ENCODE measurements at places on chromosomes 3 and 15. TPM values are rescaled to one million over a fixed set of nuclear protein-coding genes. Genes with fewer than 3 reads are reported as not detected.

DNA sequence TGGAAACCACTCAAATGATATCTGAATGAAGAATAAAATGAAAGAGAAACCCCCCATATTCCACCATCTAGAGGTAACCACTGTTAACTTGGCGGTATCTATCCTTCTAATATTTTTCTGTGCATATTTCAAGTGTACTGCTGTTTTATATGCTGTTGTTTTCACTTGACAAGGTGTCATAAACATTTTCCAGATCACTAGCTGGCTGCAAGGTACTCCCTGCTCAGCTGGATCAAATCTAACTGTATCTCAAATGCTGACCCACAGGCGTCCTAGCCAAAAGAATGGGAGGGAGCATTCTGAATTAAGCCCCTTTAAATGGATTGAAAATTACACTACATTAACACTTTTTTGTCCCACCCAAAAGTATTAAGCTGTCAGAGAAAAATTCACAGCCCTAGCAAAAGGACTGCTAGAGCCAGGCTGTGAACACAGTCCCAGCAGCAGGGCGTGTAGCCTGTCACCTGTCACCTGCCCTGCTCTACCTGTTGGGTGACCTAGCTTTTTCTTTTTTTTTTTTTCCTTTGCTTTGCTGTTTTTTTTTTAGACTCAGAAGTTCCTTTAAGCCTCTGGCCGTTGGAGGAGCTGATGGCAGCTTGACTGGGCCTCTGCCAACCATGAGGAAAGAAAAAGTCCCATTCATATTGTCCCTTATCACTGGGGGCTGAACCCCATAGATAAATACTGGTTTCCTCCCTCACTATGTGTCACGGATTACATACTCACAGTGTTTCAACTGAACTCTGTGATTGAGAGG lies 93.7 kb upstream of the TSC22D2 start:
- DNase-seq, result no peak

DNA sequence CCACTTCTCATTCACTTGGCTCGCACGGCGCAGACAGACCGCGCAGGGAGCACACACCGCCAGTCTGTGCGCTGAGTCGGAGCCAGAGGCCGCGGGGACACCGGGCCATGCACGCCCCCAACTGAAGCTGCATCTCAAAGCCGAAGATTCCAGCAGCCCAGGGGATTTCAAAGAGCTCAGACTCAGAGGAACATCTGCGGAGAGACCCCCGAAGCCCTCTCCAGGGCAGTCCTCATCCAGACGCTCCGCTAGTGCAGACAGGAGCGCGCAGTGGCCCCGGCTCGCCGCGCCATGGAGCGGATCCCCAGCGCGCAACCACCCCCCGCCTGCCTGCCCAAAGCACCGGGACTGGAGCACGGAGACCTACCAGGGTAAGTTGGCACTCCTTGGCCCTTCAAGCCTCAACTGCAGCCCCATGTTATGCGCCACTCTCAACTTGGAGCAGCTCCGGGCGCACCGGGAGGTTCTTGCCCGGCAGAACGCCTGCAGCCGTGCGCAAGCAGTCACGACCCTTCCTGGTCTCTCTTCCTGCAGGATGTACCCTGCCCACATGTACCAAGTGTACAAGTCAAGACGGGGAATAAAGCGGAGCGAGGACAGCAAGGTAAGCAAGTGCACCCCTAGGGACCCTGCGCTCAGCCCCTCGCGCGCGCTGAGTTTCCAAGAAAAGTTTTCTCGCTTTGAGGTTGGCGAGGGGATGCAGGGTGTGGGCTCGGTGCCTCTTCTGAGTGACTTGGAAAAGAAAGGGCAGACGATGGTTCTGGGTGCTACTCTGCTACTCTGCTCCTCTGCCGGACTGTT lies at the start of gene BHLHE40:
Gene BHLHE40 (plus strand): TSS at position 10 of the 801 bp plus-strand sequence. CDS start 282 bp downstream, at position 292.
- DNase-seq, result no peak

DNA sequence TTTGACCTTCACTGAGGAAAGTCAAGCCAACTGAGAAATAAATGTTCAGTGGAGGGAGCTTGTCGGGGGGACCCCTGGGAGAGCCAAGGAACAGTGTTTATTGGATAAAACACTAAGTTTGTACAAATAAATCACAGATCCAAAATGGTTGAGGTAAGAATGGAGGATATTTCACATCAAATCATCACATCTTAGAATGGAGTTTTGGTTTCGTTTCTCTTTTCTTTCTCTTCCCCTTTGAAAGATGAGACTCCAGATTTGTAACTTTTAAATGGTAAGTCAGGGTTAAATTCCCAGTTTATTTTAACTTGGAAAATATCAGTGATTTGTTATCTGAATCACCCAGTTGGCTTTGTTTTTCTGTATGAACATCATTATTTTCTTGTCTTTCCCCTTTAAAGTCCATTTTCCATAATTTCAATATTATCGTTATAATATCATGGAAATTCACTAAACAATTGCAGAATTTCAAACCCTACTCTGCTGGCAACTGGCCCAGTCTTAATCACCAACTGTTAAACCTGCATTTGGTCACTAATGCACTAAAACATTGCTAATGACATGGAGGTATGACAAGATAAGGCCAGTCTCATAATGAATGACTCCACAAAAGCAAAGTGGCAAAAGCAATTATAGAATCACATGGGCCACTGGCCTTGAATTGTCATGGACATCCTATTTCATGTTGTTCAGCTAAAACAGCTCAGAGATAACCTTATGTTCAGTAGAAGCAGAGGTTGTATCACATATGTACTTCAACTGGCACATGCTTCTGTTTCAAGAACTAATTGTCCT lies 295.1 kb downstream of the SHOX2 start:
- no peak for DNase-seq

GRCh38 chr3:159789742-159790635 lies 198.6 kb upstream of the IL12A start:
- DNase-seq, result no peak

DNA sequence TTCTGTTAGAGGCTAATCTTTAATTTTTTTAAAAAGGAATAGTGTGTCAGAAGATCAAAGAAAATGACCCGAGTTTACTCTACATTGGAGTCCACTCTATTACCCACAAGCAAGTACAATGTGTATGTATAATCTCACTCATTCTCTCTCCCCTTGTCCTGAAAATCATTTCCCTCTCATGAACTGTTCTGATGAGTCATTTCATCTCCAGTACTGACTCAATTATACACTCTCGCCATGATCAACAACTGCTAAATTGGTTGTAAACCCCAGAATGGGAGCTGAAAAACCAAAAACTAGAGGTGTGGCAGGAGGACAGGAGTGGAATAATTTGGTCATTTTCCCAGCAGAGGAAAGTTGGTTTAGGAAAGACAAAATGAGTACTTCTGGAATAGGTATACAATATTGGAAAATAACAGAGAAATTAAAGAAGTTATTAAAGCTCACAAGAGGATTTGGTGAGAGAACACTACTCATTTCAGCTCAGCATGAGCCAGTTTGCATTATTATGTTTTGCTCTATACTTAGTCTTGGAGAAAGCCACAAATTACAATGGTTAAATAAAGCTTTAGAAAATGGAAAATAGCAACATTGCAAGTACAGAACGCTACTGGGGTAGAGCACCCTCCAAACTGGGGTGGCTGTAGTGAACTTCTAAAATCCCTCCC lies 144.3 kb upstream of the PFN2 start:
- DNase-seq, result no peak

DNA sequence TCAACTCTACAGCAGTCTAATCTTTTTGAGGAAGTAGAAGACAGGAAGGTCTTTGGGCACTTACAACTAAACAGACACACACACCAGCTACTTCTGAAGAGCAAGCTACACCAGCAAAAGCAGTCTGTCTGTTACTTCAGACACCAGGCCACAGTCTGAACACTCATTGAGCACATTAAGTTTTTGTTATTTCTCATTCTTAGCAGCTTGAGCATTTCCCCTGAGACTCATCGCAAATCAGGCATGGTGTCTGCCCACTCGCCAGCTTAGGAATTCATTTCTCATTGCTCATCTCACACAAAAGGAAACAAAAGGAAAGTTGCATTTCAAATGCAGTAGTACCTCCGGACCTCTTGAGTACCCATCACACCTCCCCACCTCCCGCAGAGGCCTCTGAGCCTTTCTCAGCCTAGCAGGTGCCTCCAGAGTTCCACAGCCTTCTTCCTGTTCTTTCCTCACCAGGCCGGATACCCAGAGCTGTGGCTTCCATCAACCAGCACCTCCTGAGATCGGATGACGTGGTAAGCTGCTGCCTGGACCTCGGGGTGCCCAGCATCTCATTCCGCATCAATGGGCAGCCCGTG lies 302.0 kb downstream of the RYR3 start:
- DNase-seq, result peak; percentile 45

GRCh38 chr3:67109651-67110204 lies 111.6 kb downstream of the KBTBD8 start:
- no peak for DNase-seq

DNA sequence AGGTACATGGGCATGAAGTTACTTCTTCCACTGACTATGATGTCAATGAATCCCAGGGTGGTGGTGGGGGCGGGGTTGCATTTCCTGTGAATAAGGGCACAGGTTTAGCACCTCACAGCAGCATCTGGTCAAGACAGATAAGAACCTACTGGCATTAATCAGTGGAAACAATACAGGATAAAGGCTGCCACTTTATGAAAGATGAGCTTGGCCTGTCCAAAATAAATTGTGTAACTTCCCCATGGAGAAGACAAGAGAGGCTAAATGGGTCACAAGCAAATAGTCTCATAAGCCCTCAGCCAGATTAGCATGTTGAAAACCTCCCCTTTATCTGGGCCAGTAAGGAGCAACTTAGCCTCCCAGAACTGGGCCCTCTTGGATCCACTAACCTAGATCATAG lies 27.4 kb upstream of the PLSCR2 start:
- no peak for DNase-seq

- DNase-seq, result no peak
Observed at GRCh38 chr3:173923204-173923603, 525.7 kb downstream of the NLGN1 start.

DNA sequence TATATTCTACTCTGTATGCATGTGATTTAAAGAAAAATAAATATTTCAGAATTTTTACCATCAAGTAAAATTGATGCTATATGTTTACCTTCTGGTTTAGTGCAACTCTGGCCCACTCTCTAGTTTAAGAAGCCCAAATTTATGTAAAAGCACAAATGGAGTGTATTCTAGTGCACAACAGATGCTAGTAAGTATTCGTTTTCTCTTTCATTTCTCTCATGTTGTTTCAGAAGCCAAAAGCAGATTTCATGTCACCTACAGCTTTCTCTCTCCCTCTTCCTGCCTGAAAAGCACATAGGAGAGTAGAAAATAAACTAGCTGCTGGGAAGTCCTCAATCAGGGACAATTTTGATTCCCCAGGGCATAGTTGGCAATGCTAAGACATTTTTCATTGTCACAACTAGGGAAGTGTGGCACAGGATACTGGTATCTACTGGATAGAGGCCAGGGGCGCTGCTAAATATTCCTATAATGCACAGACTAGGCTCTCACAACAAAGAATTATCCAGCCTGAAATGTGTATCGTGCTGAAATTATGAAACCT lies 147.4 kb upstream of the ARHGEF26 start:
- no peak for DNase-seq

GRCh38 chr3:147397155-147397874 lies 9.0 kb downstream of the ZIC4 start:
- DNase-seq, result peak; percentile 89

DNA sequence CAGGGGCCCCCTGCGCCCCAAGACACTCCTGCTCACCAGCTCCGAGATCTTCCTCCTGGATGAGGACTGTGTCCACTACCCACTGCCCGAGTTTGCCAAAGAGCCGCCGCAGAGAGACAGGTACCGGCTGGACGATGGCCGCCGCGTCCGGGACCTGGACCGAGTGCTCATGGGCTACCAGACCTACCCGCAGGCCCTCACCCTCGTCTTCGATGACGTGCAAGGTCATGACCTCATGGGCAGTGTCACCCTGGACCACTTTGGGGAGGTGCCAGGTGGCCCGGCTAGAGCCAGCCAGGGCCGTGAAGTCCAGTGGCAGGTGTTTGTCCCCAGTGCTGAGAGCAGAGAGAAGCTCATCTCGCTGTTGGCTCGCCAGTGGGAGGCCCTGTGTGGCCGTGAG lies 3.1 kb upstream of the STAB1 start:
- no peak for DNase-seq

GRCh38 chr15:100019601-100020000 lies 286.4 kb upstream of the LYSMD4 start:
- DNase-seq, result no peak

DNA sequence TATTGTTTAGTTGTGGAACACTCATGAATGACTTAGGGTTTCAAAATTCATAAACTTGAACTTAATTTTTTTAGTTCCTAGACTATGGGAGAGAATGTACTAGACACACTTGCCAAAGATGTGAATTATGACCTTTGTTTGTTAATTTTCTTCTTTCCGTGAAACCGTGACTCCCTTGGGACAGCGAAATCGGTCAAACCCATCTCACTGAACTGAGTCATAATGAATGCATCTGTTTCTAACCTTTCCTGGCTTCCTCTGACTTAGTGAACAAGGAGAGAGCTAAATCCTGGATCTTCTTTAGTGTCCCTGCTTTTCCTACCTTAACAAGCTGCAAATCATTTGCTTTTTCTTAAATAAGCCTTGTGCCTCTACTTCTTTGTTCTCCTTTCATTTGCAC lies 85.5 kb downstream of the LARS2 start:
- DNase-seq, result no peak

- DNase-seq, result no peak
Observed at GRCh38 chr3:62676689-62677271, 198.4 kb downstream of the CADPS start.

GRCh38 chr3:4350789-4351163 lies 47.6 kb downstream of the SETMAR start:
- no peak for DNase-seq

- DNase-seq, result no peak
Observed at GRCh38 chr3:112083239-112083638, 3.0 kb upstream of the C3orf52 start.

DNA sequence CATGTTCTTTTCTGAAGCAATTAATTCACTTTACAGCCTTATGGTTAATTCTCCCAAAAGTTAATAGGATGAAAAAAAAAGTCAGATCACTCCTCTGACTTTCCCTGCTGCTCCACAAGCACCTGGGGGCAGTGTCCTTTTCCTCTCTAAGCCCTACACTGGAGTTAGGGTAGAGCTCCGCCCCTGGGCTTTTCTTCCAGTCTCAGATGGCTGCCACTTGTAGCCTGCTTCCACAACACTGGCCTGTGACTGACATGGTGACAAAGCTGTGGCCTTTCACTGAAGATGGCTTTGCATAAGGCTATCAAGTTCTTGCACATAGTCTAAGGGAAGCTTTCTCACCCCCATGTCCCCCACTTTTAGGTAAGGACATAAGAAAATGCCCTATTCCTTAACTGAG lies 1.3 kb upstream of the MON1A start:
- peak; percentile 89 for DNase-seq

- peak; percentile 94 for DNase-seq
Observed at GRCh38 chr15:73964736-73965093, 27.4 kb downstream of the STOML1 start.

- no peak for DNase-seq
Observed at GRCh38 chr3:131988209-131988608, 46.6 kb downstream of the CPNE4 start.

- DNase-seq, result no peak
Observed at GRCh38 chr3:77392181-77392580, 352.3 kb downstream of the ROBO2 start.

Gene MEIS2
- 0.35 TPM for total RNA-seq

Gene CDAN1
- total RNA-seq, result 20.0 TPM

Gene GHSR
- not detected for total RNA-seq

Gene FOXB1
- total RNA-seq, result 3.7 TPM

Gene PEX5L
- 1.4 TPM for total RNA-seq

Gene ADAM10
- 159 TPM for total RNA-seq

Gene KIF15
- total RNA-seq, result 25.8 TPM

Gene PAQR9
- 2.3 TPM for total RNA-seq
